ENCODE measurements at places on chromosomes 2 and 18.

GRCh38 chr2:212154477-212154878 lies 384.1 kb downstream of the ERBB4 start:
- DNase-seq = no peak

DNA sequence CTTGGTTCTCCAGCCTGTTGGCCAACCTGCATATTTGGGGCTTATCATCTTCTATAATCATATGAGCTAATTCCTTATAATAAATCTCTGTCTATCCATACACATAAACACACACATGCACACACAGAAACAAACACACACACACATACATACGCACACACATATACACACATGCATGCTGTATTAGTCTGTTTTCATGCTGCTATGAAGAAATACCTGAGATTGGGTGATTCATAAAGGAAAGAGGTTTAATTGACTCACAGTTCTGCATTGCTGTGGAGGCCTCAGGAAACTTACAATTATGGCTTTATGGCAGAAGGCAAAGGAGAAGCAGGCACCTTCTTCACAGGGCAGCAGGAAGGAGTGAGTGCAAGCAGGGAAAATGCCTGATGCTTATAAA lies 707.4 kb upstream of the CDH2 start:
- no peak for DNase-seq

- no peak for DNase-seq
Measured at GRCh38 chr18:8513249-8513648, 96.0 kb upstream of the RAB12 start.

- no peak for DNase-seq
Measured at GRCh38 chr18:46920653-46921052, 3.3 kb downstream of the KATNAL2 start.

DNA sequence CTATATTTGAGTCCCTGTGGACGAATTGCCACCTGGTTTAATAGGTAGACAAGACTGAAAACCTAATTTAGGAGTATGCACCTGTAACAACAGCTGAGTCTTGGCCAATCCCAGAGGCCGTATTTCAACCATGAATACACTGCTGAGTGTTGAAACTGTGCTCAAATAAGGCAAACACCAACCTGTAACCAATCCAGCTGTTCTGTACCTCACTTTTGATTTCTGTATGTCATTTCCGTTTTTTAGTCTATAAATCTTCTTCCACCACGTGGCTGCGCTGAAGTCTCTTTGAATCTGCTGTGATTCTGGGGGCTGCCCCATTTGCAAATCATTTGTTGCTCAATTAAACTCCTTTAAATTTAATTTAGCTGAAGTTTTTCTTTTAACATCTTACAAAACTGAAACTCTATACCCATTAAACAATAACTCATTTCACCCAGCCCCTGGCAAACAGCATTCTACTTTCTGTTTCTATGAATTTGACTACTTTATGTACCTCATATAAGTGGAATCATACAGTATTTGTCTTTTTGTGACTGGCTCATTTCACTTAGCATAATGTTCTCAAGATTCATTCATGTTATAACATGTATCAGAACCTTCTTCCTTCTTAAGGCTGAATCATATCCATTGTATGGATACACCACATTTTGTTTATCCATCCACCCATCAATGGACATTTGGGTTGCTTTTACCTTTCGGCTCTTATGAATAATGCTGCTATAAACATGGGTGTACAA lies 7.5 kb upstream of the YPEL5 start:
- no peak for DNase-seq

- peak; percentile 87 for DNase-seq
Measured at GRCh38 chr2:65320042-65320725, 92.6 kb downstream of the ACTR2 start.

DNA sequence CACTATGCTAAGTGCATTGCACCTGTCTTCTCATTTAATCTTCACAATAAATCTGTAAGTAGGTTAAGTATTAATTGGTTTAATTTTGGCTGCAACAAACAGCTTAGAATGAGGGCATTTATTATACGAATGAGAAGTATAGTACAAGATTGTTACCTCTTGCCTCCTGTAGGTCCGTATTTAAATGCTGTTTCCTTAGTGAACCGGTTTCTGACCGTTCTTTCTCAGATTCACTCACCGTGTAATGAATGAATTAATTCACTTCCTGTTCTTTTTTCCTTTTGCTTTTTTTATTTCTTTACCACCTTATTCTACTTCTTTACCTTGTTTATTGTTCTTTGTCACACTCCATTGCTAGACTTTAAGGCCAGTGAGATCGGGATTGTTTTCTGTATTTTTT lies 153.8 kb upstream of the RASGRP3 start:
- no peak for DNase-seq

- DNase-seq = no peak
Measured at GRCh38 chr2:46347648-46348280, 50.6 kb downstream of the EPAS1 start.

DNA sequence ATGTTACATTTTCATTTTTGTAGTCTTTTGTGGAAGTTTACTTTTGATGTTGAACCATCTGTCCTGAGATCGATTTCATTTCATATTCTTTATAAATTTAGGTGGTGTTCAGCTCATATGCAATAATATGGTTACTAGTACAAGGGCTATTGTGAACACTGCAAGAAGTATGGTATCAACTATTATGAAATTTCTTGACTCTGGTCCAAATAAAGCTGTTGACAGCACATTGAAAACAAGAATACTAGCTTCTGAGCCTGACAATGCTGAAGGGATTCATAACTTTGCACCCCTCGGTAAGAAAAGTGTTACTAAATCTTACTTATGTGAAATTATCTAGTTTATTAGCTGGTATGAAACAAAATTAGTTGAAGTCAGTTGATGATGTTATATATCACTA lies 124.9 kb upstream of the TTC27 start:
- DNase-seq = no peak

GRCh38 chr2:191299010-191299409 lies 53.8 kb downstream of the MYO1B start:
- DNase-seq = no peak

DNA sequence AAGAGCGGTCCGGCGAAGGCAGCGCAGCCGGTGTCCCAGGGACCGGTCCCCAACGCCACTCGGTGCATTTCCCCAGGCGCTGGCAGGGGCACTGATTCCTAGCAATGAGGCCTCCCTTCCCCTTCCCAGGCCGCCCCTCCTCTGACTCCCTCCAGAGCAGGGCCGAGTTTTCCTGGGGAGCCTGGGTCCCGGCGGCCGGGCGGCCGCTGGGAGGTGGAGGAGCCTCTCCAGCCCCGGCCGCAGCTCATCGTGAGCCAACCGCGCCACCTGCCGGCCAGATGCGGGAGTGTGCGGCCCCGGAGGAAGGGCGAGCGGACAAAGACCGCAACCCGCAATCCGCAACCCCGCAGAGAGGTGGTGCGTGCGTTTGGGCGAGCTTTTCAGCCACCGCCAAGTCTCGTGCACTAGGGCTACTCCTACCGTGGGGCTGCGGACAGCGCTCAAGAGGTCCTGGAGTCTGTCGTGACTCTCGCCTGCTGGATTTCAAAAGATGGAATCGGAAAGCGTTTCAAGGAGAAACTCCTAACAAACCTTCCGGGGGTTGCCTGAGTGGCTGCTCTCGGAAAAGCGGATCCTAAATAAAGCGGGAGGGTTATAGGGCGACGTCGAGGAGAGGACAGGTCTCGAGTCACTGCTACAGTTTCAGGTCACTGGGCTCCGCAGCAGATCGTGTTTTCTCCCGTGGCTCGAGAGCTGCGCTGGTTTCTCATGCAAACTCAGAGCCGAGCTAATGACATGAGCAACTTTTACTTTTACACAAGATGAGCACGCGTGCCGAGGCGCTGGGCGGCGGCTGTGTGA lies 1.5 kb upstream of the EPHA4 start:
- no peak for DNase-seq

GRCh38 chr2:96396095-96396494 lies 60.5 kb downstream of the NCAPH start:
- no peak for DNase-seq

- DNase-seq = no peak
Measured at GRCh38 chr2:79026061-79026460, 559 bp downstream of the REG3G start.

- DNase-seq = no peak
Measured at GRCh38 chr2:181372646-181373040, 84.5 kb upstream of the ITGA4 start.

DNA sequence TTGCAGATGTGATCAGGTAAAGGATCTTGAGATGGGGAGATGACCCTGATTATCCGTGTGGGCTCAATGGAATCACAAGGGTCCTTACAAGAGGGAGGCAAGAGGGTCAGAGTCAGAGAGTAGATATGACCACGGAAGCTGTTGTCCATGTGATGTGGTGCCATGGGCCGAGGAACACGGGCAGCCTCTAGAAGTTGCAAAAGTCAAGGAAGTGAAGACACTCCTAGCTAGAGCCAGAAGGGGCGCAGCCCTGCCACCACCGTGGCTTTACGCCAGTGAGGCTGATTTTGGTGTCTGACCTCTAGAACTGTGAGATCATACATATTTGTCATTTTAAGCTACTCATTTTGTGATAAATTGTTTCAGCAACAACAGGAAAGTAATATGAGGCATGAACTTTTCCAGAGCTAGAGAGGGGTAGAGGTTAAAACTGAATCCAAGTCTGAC lies 114.4 kb downstream of the CAPN13 start:
- DNase-seq = no peak

- no peak for DNase-seq
Measured at GRCh38 chr2:31227110-31227509, 6.8 kb upstream of the EHD3 start.

DNA sequence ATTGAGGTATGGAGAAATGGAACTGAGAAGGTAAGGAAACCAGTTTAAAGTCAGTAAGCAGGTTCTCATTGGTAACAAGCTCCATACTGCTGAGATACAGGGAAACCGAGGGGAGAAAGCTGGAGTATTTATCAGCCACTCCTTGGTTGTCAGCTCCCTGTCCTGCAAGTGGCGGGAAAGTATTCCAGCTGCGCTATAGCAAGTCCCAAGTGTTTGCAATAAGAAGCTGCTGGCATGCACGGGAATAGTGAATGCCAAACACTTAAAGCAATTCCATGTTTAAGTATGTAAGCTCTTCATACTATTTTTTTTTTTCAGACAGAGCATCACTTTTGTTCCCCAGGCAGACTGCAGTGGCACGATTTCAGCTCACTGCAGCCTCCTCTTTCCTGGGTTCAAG lies 1601.1 kb downstream of the SUCLG1 start:
- no peak for DNase-seq

- DNase-seq = no peak
Measured at GRCh38 chr2:88235987-88236386, 65.8 kb downstream of the THNSL2 start.

- no peak for DNase-seq
Measured at GRCh38 chr2:239461291-239462190, 60.7 kb upstream of the HDAC4 start.

DNA sequence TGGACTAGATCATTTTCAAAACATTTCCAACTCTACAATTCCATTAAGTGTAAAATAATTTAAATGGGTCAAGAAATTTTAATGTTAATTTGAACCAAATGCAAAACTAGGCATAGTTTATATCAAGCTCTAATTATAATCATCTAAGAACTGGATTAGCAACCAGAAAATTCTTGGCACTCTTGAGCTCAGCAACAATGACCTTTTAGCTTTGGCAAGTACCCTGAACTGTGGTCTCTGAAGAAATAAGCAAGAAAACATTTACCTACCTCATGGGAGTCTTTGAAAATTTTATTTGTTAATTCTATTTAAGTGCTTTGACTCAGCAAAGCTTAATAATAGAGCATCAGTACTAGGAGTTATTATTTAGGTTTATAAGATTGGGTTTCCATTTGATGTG lies 313.2 kb downstream of the SATB2 start:
- DNase-seq = no peak

GRCh38 chr2:80244905-80245584 lies 59.5 kb downstream of the LRRTM1 start:
- DNase-seq = no peak

GRCh38 chr18:250685-251084 lies 17.2 kb downstream of the THOC1 start:
- no peak for DNase-seq

- DNase-seq = no peak
Measured at GRCh38 chr2:238785528-238785860, 62.4 kb upstream of the TWIST2 start.

DNA sequence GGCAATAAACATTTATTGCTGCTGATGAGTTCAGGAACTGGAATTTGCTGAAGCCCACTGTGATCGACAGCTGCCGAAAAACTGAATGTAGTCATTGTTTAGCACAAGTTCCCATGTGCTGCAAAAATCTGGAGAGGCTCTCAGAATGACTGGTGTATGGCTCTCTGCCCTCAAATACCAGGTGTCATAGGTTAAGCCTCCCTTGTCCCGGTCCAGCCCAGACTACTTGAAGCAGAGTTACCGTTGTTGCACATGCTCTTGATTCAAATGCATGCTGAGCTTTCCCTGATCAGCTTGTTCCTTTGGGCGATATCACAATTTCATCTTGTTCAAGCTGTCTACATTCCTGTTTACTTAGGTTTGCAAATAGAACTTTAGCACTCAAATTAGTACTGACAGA lies 625.2 kb downstream of the CPS1 start:
- no peak for DNase-seq

DNA sequence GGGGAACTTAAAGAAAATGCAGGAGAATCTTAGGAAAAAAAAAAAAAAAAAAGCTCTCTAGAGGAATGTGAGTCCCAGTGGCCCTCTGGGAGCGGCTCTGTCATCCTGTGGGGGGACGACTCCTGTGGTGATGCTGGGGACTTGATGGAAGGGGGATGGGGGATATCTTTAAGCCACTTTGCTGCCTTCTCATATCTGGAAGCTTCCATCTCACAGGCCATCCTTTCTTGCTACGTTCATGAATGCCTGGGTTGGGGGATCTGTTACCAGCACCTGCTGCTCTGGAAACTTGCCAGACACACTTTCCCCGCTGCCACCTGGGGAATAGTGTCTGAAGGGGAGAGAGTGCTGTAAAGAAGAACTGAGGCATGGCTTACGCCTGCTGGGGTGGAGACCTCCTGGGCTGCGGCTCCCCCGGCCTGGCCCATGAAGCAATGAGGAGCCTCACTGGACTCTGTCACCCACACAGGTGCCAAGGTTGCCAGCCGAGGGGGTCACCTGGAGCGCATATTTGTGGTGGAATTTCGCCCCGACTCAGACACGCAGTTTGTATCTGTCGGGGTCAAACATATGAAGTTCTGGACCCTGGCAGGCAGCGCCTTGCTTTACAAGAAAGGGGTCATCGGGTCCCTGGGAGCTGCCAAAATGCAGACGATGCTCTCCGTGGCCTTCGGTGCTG lies 92.8 kb downstream of the RTN4 start:
- no peak for DNase-seq

- no peak for DNase-seq
Measured at GRCh38 chr2:129803032-129803431, 176.4 kb upstream of the RAB6C start.

Data from BJ (cell line).